ENCODE measurements at places on chromosomes 6 and 20.

GRCh38 chr20:20480689-20481088, 112.8 kb downstream of the INSM1 start:
- no peak for DNase-seq

DNA sequence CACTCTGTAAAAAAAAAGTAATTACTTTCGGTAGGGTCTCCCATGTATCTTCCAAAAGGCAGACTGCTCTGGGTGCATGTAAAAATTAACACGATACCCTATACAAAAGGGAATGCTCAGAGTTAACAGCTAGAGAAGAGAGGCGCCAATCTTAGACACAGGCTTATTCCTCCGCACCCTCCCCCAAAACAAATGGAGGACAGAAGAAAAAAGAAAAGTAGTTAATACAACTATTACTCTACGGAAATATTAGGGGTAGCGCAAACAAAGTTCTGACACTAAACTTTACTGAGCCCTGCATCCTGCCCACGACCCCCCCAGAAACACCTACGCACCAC, 331 bp upstream of the UFL1 start:
- no peak for DNase-seq

GRCh38 chr20:58075586-58076345, 152.7 kb downstream of the ANKRD60 start:
- peak; percentile 10 for DNase-seq

DNA sequence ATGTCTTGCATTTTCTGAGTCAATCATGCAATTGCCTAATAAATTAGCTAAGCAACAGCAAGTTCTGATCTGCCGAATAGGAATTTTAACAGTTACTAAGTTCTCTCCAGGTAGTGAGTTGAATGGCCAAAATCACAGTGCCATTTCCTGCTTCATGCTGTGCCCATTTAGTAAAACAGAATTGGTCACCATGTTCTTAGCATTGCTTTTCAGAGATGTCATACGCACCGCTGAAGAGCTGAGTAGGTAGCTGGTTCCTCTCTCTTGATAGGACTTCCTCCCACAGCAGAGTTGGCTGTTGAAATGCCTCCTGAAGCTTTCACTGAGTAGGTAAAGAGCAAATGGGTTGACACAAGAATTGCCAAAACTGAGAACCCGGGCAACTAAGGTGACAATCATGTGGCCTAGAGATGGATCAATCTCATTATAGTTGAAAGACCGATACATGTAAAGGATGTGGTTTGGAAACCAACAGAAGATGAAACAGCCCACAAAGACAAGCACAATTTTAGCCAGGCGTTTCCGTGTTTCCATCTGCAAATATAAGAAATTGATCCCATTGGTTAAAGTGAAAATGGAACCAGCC, 57.1 kb upstream of the GJE1 start:
- no peak for DNase-seq

DNA sequence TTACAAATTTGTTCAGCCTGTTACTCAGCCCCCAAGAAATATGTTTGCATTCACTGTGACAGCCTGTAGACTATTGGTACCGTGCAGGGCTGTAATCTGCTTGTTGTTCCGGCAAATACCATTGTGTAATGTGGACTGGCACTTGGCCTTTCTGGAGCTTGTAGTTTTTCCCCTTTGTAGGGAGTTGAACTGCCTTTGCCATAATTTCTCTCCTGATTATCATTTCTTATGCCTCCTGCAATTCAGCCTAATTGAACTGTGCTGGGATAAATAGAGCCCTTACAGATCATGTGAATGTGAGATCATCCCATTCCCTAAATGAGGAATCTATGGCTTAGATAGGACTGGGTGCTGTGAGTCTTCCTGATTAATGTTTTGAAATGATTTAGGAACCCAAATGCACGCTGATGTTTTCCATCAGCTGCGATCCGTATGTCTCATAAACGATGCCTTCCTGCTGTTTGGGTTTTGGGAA, 185.1 kb downstream of the JARID2 start:
- DNase-seq: no peak

- DNase-seq: no peak
These were observed 35.6 kb upstream of the NKX2-4 start for GRCh38 chr20:21432911-21433310.

DNA sequence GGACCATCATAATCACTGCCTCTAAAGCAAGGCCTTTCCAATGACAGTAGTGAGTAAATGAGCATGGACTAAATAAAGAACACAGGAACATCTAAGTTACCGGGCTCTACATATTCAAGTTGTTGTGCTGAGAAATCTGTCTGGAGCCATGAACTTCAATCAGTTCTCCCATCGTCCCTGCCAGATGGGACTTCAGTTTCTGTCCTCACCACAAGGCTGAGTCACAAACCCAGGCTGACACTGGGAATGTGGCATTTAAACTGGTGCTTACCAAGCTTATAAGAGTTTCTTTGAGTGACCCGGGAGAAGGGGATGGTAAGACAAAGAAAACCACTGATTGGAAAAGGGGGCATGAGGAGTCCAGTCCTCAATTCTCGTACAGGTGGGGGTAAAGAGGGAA, 497.0 kb downstream of the MAFB start:
- DNase-seq: no peak

- no peak for DNase-seq
These were observed 61.3 kb downstream of the ATRN start for GRCh38 chr20:3532089-3532615.

GRCh38 chr6:84768442-84769174, 4.2 kb upstream of the TBX18 start:
- DNase-seq: no peak

GRCh38 chr6:14707971-14708465, 537.9 kb upstream of the JARID2 start:
- DNase-seq: no peak

GRCh38 chr6:143964674-143965081, 43.4 kb downstream of the PLAGL1 start:
- no peak for DNase-seq

DNA sequence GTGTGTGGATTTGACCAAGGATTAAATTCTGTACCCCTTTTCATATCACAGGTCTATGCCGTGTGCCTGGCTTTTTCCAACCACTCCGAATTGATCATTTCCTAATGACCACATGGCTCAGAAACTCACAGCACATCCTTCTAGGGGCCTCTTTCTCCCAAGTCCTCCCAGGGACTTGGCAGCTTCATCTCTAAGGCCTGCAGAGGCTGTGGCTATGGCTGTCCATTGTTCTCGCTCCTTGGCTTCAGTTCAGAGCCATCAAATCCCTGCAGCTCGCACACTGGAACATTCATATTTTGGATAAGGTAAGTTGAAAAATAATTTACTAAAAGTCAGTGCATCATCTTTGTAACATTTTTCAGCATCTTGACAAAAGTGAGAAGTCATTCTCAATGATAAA, 497.2 kb upstream of the CDH4 start:
- no peak for DNase-seq

Measured in mucosa of gallbladder (tissue), 1 donor.